T-helper 2 cell treated with Interferon-gamma antibody and Interleukin-4, amounts not matched to agents 5 μg/mL and 100 μg/mL, for 36 hours (primary cell): ENCODE measurements at places on chromosomes 4 and X.

DNA sequence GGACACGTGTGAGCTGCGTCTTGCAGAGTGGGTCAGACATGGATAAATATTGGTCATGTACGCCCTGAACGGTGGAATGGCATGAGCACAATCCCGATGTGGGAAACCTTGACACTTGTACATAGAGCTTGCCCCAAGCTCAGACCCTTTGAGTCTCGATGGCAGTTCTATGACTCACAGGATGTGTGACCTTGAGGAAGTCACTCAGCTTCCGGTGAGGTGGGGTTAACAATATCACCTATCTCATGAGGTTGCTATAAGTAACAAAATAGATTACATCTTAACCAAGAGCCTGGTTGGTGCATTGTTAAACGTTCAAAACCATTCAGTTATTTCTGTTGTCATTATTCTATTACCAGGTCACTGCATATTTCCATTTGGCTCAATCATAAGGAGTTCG, 109.1 kb upstream of the TBL1X start:
- DNase-seq = peak; percentile 15

DNA sequence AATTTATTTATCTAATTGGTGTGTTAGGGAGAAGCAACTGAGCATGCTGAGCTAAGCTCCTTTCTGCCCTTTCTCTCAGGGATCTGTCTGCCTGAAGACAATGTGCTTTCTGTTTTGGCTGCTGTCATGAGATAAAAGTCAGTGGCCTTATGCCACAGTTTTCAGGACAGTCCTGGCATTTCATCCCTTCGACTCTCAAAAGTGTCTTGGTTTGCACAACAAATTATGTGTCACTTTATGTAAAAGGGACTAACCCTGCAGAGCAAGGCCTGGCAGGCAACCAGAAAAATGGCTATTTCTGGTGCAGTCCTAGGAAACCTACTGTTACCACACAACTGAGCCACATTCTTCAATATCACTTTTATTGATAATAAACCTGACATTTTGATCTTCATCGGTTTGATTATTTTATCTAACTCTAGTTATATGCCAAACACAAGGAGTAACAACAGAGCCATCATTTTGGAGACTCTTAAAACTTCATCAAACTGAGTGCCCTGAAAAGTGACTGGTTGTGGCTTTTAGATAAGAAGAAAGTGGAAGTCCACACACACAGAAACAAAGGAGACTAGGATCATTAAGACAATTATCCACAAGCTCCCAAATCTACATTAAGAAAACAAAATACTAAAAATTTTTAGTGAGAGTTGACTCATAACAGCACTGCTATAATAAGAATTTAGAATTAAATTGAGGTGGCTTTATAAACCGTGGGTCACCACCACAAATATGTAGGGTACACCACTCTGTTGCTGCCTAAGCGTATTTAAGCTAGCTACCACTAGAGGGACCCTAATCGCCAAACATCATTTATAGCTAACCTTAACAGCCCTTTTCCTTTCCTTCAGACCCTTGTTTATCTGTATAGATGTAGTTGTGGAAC, 95.9 kb upstream of the PTPN13 start:
- DNase-seq = no peak

DNA sequence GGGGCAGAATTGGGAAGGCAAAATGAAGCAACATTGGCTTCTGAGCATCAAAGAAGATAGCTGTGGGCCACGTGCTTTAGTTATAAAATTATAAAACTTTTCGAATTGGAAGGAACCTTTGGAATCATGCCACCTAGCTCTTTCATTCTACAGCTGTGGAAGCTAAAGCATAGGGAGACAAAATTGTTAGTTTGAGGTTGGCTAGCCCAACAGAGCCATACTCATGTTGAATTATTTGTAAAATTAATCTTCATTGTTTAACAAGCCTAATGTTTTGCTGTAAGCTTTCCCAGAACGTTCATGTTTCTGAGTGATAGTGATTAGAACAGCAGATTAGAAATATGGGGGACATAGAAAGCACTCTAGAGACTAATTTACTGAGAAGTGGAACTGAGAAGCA, 35.9 kb downstream of the HHIP start:
- DNase-seq = no peak

DNA sequence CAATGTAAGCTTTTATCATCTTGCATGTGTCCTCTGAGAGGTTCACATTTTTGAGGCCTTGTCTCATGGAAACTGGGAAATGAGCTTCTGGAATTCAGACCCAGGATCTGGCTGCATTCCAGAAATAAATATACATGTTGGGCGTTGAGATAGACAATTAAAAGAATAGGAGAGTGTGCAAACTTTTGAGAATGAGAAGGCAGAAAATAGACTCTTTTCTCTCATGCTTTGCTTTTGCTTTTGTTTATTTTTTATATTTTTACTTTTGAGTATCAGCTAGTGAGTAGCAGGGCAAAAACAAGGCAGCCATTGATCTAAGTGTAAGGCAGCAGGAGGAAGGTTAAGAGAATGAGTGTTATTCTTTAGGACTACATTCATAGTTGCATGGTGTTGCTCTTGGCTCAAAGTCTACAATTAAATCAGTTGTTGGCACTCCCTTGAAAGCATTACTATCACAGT, 12.4 kb downstream of the SHROOM3 start:
- DNase-seq = no peak

GRCh38 chrX:87727620-87728019, 210.0 kb downstream of the KLHL4 start:
- no peak for DNase-seq
